ENCODE measurements at places on chromosomes 16 and 17. TPM values are rescaled to one million over a fixed set of nuclear protein-coding genes. Genes with fewer than 3 reads are reported as not detected.
A peak's percentile ranks its signal among the peaks of the same experiment; 100 is the strongest.

GRCh38 chr17:19485800-19486340, 47.8 kb upstream of the SLC47A1 start:
- DNase-seq: no peak

TM4SF5 gene
- not detected for total RNA-seq

- no peak for DNase-seq
These were observed 79.1 kb downstream of the GRIN2A start for GRCh38 chr16:10103118-10103517.

COIL gene
- 23.7 TPM for total RNA-seq

SLC26A11 gene
- total RNA-seq: 23.0 TPM

DNA sequence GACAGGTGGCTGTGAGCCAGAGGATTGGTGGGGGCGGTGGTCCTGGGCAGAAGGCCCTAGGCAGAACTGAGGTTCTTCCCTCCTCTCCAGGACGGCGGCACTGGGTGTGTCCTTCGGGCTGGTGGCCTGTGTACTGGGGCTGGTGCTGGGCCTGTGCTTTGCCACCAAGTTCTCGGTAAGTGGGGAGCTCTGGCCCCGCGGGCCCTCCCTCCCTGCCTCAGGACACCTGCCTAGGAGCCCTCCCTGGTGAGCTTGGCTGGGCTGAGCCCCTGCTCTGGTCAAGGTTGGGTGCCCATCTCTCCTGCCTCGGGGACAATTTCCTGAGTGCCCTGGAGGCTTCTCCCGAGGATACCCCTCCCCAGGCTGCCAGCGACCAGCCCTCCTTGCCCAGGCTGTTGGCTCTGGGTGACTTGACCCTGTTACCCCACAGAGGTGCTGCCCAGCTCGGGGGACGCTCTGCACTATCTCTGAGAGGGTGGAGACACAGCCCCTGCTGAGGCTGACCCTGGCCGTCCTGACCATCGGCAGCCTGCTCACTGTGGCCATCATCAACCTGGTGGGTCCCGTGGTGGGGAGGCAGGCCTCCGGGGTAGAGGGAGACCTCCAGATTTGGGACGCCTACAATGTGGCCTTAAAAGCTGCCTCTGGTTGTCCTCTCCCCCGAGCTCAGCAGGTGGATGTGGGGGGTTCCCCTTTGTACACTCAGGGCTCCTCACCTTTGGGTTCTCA, 42.0 kb downstream of the ADCY7 start:
- no peak for DNase-seq

SPG7 gene
- total RNA-seq: 326 TPM

PNMT gene
- 1.9 TPM for total RNA-seq

SAP30BP gene
- total RNA-seq: 44.9 TPM

CHD9NB gene
- total RNA-seq: 4.2 TPM

GRCh38 chr17:49201481-49201927, 8.9 kb downstream of the GNGT2 start:
- DNase-seq: no peak

GRCh38 chr17:78140169-78141051, 5.8 kb upstream of the C17orf99 start:
- peak; percentile 100 for DNase-seq

- no peak for DNase-seq
These were observed 9.8 kb upstream of the CSNK1D start for GRCh38 chr17:82283208-82283749.

DNA sequence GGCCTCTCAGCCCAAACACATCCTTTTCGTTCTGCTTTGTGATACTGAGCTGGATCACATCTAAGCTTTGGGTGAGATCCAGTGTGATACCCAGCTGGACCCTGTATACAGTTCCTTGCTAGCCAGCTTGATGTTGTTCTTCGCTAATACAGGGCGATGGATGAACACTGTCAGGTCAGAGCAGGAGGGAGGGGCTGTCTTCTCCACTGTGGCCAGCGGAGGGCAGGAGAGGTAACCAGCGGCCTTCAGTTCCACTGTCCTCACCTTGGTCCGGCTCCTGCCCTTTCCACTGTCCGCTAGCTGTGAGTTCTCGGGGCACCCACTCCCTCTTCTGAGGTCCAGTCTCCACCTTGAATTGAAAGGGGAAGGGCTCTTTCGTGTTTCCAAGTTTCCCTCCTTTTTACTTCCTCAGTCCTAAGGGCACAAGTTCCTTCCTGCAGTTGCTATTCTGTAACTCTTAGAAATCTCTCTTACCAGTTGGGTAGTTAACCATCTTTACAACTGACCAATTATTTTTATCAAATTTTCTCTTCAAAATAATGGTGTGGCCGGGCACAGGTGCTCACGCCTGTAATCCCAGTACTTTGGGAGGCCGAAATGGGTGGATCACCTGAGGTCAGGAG, 3.0 kb upstream of the ZNF213 start:
- peak; percentile 90 for DNase-seq

CACNG5 gene
- 3.3 TPM for total RNA-seq

GRCh38 chr17:21511363-21512195, 135.4 kb downstream of the KCNJ12 start:
- peak; percentile 95 for DNase-seq

- DNase-seq: no peak
These were observed 122.6 kb downstream of the USP22 start for GRCh38 chr17:20920095-20920814.

- no peak for DNase-seq
These were observed 89.6 kb downstream of the RBFOX1 start for GRCh38 chr16:7422036-7422888.

FN3K gene
- 12.9 TPM for total RNA-seq

DNA sequence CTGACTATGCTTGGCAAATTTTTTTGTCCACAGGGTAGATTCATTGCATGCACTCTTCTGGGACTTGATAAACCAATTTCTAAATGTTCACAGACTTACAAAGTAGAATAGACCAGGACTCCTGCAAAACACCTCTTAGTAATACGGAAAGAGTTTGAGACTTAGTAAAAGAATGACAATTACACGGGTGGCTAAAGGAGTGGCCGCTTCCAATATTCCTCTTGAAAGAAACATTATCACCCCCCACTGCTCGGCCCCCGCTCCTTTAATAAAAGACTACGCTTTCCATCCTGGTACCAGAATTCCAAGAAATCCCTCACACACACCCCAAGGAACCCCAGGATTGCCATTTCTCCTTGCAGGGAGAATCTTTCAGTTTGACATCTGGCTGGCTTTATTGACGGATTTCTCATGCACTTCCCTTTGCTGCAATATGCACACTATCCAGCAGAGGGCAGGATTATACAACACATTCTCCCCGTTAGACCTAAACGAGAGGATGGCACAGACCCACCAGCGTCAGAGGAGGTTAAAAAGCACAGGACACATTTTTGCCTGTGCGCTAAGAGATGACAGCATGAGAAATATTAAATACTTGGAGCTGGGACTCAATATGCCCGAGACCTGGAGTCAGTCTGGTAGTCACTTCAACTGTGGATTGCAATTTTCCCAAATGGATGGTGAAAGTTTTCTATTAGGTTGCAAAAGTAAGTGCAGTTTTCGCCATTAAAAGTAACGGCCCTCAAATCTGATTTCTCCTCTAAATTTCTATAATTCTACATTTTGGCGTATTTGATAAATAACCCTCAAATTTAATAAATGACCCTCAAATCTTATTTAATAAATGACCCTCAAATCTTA, 46.6 kb upstream of the NUDT7 start:
- DNase-seq: peak; percentile 86

- no peak for DNase-seq
These were observed 13.6 kb downstream of the CHD9 start for GRCh38 chr16:53068423-53068833.

DNA sequence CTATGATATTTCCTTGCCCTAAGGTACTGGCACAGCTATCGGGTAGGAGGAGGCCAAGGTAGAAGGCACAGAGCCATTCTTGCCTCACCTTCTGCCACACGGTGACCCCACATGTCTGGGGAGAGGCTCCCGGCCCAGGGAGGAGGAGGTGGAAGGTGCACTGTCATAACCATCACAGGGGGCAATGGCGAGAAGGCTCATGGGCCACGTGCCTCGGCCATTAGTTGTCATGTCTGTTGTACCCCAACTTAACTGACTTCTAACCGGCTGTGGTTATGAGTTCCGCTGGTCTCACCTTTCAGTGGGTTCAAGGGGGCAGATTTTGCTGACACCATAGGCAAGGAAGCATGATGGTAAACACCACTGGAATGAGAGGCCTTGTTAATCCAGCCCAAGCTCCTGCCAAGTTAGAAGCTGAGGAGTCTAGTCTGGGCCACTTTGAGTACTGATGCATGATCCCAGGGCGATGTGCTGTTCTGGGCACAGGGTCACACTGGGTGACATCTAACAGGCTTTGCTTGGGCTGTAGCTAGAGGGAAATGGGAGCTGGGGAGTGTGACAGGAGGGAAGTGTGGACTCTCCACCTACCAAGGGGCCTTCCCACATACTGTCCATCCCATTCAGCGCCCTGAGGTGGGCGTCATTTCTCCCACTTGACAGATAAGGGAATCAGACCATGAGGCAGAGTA, 39.6 kb downstream of the HLF start:
- DNase-seq: no peak

All from GM23338 (cell line).